ENCODE measurements at places on chromosomes 3 and 15.

DNA sequence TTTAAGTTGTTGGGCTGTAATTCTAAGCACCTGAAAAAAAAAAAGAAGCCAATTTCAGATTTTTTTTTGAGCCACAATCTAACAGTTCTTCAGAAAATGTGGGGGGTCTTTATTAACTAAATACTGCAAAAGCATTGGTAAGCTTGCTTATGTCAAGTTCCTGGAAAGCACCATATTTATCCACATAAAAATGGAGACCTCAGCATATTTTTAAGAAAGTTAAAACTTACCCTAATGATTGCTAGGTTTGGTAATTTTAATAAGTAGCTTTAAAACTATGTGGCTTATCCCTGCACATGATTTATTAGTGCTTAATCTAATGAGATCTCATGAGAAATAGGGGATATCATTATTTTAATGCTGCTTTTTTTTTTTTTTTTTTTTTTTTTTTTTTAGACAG is 156.8 kb downstream of the USP13 start:
- no peak for DNase-seq

DNA sequence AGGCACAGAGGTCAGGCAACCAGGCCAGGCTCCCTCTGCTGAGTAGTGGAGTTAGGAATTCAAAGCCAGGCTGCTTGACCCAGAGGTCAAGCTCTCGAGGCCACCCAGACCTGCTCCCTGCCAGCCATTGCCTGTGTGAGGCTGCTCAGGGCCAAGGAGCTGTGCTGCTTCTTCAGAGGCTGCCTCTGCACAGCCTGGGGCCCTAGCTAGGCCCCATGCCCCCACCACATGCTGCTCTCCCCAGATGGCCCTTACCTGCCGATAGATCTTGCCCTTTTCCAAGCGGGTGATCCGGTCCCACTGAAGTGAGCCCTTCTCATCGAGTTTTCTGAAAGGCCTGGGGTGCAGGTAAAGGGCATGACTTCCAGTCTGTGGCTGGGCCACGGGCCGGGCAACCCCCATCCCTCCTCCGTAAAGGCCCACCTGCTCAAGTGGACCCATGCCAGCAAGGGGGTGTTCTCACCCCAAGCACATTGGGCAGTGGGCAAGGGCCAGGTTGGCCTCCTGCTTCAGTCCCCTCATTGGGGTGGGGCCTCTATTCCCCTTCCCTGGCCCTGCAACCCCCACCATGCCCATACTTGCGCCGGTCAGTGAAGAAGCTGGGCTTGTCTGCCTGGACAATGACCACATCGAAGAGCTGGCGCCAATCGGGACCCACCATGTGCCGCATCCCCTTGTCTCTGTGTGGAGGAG is 6.5 kb downstream of the NT5DC2 start:
- DNase-seq = no peak

GRCh38 chr15:56886363-56886931 is 32.0 kb upstream of the TCF12 start:
- DNase-seq = no peak

DNA sequence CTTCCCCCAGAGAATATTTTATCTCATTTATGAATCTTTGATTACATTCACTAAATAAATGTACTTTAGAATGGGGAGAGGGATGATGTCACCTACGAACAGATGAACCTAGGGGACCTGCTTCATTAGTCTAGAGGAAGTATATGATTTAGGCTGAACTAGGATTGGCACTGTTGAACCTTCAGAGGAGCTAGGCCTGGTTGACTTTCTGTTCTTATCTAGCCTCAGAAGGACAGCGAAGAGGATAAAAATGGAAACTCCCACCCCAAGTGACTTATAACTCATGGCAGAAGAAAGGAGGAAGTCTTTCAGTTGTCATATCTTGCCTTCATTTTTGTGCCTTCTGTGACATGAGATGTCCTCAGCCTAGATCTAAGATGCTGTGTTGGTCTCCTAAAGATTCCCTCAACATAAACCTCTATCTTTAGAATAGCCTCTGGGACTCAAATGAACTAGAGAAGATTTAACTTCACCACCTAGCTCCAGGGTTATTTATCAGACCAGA is 42.6 kb downstream of the POLG start:
- DNase-seq = no peak

- DNase-seq = no peak
Observed at GRCh38 chr15:55526559-55527036, 18.6 kb upstream of the DNAAF4 start.

- no peak for DNase-seq
Observed at GRCh38 chr3:46460051-46460450, 4.7 kb downstream of the LTF start.

DNA sequence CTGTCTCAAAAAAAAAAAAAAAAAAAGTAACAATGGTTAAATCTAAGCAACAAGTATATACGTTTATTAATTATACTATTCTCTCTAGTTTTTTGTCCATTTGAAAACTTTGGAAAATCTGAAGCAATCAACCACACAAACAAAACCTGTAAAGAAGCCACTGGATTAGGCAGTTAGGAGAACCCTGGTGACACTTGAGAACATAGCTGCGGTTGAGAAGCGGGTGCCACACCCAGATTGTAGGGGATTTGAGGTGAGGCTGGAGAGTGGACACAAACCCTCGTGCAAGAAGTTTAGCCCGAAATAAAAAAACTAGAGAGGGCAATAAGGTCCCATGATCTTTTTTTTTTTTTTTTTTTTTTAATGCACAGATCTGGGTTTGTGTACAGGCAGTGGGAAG is 25.9 kb upstream of the ZBTB38 start:
- DNase-seq = no peak

DNA sequence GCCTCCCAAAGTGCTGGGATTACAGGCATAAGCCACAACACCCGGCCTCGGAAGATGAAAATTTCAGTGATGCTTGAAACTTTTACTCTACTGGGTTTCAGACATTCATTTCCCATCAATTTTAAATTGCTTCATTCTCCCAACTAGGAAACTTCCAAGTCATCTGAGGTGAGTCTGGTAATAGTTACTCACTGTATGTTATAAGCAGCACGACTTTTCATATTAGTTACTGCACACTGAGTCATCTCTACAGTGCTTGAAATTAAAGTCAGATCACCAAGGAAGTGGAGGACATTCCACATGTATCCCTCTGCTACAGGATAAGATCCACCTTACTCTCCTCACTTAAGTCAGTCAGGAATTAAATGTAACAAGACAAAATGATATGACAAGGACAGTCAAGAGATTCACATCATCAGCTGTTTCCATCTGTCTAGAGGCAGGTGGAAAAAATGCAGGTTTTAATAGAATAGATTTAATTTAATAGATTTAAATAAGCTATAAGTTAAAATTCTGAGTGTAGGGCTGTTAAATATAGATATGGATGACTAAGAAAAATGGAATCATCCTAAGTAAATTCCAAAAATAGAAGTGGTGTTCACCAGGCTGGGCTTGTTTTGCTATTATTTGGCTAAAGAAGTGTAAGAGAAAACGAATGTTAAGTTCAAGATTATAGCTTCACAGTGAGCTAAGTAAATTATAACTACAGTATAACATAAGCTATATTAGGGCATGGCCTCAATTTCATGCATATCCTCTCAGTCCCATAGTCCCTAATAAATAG is 104.4 kb downstream of the TMCO5A start:
- DNase-seq = no peak

DNA sequence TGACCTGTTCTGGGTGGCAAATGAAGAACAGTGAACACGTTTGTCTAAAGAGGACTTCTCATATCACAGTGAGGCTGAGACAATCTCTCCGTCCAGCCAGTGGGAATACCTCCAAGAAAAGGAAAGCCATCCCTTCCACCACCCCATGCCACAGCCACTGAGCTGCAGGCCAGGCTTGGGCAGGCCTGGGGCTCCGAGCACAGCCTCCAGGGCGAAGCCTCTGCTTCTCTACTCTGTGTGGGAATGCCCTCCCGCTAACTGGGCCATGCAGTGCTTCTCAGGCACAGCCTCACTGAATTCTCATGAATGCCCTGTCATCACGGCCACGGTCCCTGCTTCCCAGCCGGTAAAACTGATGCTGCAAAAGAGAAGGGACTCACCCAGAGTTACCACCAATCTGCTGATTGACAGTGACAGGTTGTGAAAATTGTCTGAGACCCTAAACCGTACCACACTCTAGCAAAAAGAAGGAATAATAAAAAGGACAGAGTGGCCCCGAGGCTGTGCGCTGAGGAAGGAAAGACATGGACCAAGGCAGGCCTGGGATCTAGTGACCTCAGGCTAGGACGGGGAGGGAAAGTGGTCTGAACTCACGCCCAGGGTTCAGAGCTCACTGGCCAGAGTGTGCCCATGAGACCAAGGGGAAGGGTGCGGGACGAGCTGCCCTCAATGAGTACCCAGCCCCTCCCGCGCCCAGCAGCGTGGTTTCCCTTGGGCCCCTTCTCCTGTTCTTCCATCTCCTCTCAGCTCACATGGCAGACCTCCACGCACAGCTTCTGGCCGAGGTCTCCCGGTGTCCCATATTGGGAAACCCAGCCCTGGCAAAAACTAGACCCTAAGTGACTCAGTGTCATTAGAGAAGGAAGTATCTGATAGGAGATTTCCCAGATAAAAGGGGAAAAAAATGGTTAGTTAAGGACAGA is 52.8 kb downstream of the DHX30 start:
- DNase-seq = no peak

- no peak for DNase-seq
Observed at GRCh38 chr15:51114437-51115119, 19.9 kb upstream of the TNFAIP8L3 start.

- no peak for DNase-seq
Observed at GRCh38 chr15:66138096-66138783, 115.3 kb downstream of the MEGF11 start.

DNA sequence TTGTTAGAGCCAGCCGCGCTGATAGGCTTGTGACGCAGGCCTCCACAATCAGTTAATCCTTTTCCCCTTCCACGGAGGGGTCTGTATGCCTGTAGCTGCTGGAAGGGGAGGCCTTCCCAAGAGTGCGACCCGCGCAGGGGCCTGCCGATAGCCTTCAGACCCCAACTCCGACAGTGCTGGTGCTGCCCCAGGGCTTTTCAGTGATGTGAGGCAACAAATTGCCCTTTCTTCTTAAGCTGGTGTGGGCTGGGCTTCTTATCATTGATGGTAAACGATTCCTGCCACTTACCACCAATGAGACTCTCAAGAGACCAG is 143.4 kb downstream of the CHSY1 start:
- no peak for DNase-seq

- DNase-seq = no peak
Observed at GRCh38 chr3:5321666-5322340, 134.3 kb downstream of the EDEM1 start.

GRCh38 chr3:76990606-76991005 is 49.3 kb upstream of the ROBO2 start:
- DNase-seq = no peak

GRCh38 chr3:172127141-172127540 is 87.8 kb downstream of the FNDC3B start:
- no peak for DNase-seq

- no peak for DNase-seq
Observed at GRCh38 chr3:194880940-194881925, 195.6 kb downstream of the FAM43A start.

GRCh38 chr15:58080398-58080797 is 14.9 kb upstream of the ALDH1A2 start:
- no peak for DNase-seq

DNA sequence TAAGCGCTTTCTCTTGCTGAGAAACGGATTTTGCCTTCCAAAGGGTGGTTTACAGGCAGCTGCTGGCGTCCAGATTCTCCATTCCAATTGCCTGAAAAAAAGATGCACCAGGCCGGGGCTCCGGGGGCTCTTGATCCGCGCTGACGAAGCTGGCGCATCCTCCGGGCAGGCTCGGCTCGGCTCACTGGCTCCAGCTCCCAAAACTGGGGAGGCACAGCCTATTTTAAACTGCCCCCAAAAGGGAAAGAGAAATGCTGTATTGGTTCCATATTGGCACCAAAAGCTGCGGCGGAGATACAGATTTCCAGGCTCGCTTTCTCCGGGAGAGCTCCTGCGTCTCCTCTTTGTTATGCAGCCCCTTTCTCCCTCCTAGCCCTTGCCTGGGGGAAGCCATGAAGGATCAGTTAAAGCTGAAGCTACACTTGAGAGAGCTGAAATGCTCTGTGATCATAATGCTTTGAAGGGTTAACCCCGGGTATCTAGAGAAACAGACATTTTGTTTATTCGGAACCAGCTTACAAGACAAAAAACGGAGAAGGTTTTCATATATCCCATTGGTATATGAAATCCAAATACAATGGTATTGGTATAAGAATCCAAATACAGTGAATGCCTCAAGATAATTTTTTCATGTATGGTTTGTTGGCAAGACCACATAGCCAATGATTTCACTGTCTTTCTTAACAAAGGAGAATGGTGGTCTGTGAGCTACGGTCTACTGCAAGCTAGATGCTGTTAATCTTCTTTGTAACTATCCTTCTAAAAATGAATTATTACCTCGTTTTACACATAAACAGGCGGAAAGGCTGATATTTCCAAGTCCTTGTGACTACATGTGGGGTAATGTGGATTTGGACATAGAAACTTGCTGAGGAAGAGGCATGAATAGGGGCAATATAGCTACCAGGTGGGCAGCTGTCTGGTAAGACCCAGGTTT is 693 bp downstream of the CD200 start:
- no peak for DNase-seq

GRCh38 chr15:47971637-47972036 is 149.2 kb upstream of the SLC24A5 start:
- no peak for DNase-seq

GRCh38 chr3:30141927-30142326 is 464.5 kb upstream of the TGFBR2 start:
- DNase-seq = no peak

DNA sequence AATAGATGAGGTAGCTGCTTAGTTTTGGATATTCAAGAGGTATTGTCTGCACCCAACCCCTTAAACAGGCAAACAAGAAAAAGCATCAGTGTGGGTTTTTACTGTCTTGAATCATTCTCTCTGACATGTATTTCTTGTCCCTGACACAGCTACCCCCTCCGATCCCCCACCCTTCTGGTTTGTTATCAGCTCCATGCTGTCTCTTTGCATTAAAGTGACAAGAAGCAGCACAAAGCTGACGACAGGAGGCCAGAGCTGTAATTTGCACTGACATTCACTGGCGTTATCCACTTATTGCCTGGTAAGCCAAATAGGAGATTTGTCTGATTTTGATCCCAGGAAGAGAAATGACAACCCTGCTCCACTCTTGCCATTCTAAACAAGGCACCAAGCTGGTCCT is 83.3 kb upstream of the SNRK start:
- DNase-seq = no peak

- DNase-seq = no peak
Observed at GRCh38 chr3:52132930-52133329, 21.3 kb downstream of the POC1A start.

- DNase-seq = no peak
Observed at GRCh38 chr15:76235186-76235826, 76.0 kb downstream of the ETFA start.
